AG04450 (cell line): ENCODE measurements at places on chromosomes 12 and 14. TPM values are rescaled to one million over a fixed set of nuclear protein-coding genes. Genes with fewer than 3 reads are reported as not detected.

The HSPA2 gene
- polyA plus RNA-seq, result 18.2 and 21.4 TPM in 2 replicates

The ENDOU gene
- 0.07 and 0.10 TPM in 2 replicates for polyA plus RNA-seq

DNA sequence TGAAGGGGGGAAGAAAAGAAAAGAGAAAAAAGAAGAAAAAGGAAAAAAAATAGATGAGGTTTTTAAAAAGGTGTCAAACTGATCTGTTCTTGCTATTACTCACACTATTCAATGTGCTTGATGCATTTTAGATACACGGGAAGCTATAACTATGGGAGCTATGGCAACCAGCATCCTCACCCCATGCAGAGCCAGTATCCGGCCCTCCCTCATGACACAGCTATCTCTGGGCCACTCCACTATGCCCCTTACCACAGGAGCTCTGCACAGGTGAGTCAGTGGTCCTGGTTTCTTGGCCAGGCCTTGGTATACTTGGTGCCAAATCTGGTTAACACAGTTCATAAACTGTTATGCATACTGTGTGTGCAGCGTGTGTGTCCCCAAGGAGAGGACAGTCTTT lies 24.0 kb upstream of the RIC8B start:
- no peak for DNase-seq

- DNase-seq, result no peak
Measured at GRCh38 chr14:24255931-24256711, 6.9 kb downstream of the TGM1 start.

GRCh38 chr14:32121948-32122347 lies 44.8 kb downstream of the ARHGAP5 start:
- DNase-seq, result no peak

GRCh38 chr14:91252871-91253794 lies 8.6 kb upstream of the GPR68 start:
- DNase-seq, result no peak

DNA sequence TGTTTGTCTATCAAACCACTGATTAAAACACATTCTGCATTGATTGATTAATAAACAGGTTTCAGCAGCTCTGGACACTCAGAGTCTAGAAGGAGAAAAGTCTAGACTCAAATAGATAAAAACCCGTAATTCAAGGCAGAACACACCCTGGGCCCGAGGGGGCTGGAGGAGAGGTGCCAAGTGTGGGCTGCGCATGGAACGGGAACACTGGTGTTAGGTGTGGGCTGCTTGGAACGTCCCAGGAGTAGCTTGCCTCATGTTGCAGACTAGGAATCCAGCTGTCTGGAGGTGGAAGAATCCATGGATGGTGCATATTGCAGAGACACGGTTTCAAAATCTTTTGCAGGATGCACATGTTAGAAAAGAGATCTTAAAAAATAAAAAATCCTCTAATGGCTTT lies 223.0 kb downstream of the APAF1 start:
- DNase-seq, result no peak
